ENCODE measurements at places on chromosomes 12 and 14.

DNA sequence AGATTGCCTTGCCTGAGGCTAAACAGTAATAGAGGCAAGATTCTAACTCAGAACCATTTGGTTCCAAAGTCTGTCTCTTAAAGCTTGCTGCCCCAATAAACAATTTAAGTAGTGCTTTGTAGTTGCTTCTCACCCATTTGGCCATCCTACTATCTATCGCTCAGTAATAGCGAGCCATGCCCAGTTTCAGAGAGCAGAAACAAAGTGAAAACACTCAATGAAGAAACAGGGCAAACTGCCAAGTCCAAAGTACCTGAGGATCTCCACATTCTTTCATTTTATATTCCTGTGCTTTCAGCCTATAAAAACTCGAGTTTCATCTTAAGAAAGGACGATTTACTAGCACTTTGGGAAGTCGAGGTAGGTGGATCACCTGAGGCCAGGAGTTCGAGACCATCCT is 103.3 kb upstream of the BBS10 start:
- DNase-seq = no peak

GRCh38 chr12:95429172-95429510 is 44.8 kb upstream of the METAP2 start:
- DNase-seq = no peak

DNA sequence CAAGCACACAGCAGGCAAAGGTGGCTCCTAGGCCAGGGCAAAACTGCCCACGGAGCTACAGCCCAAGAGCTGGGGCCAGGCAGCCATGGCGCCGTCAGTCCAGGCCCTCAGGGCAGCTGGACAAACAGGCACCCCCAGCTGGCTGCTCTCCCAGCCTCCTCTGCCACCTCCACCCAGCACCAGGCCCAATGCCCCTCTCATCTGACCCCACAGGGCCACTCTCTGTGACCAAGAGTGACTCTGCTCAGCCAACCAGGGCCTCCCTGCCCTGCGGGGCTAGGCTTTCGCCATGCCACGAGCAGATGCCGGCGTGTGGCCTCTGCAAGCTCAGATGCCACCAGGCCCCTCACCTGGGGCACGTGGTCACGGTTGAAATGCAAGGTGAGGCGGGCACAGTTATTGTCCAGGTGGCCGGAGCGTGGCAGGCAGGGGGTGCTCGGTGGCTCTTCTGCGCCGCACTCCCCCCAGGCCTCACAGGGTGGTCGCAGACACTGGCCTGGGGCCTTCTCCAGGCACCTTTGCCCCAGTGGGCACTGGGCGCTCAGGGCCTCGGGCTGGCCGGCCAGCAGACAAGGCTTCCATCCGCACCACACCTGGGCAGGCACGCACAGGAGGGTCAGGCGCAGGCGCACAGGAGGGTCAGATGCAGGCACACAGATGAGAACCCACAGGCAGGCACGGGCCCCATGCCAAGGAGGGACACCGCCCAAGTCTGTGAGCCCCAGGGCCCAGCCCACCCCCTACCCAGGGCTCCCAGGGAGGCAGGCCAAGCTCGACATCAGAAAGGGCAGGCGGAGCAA is 23.0 kb downstream of the JAG2 start:
- no peak for DNase-seq

DNA sequence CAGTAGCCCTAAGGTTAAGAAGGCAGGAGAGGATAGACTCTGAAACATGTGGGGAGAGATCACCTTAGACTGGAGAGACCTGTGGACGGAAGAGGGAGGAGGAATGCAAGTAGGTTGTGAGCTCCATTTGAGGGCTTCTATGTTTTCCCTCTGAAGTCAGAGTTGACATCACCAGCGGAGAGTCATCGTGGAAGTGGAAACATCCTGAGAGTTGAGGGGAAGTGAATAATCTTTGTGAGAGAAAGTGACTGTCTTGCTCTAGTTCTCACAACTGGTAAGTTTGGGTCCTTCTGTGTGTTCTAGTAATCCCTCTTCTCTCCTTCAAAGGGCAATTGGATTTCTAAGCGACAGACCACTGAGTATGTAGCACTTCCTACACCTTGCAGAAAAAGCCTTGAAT is 103.6 kb upstream of the CCND2 start:
- no peak for DNase-seq

- DNase-seq = no peak
Observed at GRCh38 chr14:24418492-24418873, 11.0 kb downstream of the CBLN3 start.

GRCh38 chr14:76938092-76938500 is 90.4 kb downstream of the IRF2BPL start:
- no peak for DNase-seq

- no peak for DNase-seq
Observed at GRCh38 chr12:6041891-6042290, 82.6 kb downstream of the VWF start.

DNA sequence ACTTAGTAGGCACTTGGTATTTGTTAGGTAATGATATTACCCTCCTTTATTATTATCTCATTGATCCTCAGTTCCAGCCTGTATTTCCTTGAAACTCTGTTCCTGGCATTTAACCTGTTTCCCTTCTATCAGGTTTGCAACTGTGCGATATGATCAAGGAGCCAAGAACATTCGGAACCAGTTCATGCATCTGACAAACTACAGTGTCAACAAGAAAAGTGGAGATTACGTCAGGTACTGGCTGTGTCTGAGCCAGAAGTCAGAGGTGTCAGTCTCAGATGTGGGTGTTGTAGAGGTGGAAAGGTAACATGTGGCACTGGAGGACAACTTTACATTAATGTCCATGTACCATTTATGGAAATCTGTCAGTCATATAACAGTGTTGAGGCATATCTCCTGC is 56.7 kb downstream of the TTLL5 start:
- DNase-seq = no peak

DNA sequence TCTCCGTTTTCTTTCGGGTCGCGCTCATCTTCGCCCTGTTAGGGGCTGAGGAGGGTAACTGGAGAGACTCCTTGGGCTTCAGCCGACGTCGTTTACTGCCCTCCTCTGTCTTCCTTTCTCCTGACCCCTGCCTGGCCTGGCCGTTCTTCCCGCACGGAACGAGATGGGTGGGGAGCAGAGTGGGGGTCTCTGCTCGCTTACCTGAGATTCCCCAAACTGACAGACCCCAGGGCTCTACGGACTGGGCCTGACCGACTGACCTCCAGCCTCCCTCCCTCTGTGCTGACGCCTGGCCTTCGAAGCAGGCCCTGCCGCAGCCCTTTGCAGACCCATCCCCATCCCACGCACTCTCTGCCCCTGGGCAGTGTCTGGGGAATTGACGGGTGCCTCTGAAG is 439 bp downstream of the GOLGA5 start:
- no peak for DNase-seq

DNA sequence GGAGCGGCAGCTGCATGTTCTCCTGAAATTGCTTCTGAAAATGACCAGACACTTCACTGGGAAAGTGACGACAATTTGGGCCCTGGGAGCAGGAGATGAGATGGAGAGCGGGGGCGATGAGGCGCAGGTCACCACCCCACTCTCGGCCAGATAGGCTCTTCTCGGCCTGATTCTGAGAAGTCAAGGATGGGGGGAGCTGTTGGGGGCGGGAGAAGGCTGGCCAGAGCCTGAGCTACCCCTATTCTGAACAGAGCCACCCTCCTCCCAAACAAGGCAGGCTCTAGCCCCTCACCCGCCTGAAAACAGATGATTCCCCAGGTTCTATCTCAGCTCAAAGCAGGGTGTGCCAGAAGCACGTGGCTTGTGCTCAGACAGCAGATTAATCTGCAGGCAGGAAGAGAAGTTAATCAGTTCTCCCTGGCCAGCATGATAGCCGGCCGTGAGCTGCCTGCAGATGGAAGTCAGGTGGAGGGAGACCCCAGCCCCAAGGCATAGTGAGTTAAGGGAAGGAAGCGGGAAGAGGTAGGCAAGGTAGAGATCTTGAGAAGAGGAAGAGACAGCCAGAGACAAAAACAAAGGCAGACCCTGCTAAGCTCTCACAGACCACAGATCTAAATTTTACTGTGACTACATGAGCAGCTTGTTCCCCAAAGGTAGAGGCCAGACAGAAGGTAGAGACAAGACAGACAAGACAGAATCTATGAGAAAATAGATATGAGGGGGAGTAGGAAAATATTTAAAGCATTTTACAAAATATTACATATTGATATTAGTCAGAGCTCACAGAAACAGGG is 10.9 kb upstream of the TAC3 start:
- no peak for DNase-seq

DNA sequence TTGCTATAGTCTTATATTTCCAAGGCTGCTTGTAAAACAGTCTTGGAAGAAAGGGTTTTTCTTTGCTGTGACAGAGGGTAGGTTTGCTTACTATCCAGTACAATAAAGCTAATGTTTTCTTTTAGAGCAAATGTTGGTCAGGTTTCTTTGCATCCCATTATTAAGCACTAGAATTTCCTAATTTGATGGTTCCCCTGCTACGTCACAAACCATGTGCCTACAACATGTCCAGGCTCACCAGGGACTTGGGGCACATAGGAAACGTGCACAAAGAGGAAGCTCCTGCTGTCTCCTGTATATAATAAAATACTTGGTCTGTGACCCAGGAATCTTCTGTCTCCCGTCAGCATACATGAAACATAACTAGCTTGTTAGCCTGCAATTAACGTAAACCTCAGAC is 486.3 kb upstream of the LRFN5 start:
- no peak for DNase-seq

DNA sequence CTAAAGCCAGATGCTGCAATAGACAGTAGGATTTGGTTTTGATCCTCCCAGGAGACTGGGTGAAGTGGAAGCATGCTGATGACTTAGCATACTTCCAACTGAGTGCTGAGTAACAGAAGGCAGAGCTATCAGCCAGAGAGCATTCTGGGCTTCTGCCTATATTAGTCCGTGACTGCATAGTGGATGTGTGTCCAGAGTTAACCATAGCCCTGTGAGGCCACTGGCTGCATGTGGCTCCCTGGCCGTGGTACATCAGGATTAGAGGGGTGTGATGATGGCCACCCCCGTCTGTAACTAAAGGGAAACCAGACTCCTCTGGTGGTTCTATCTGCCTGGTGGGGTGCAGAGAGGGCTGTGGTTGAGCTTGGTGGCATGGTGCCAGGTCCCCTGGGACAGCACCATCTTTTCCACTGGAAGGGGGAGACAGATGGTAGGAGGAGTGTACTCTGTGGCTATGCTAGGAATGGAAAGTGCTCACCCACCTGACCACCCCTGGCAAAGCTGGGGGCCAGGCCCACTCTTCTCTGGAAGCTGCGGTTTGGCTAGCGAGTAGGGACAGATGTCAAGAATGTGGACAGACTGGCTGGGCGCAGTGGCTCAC is 27.4 kb downstream of the ABCD4 start:
- DNase-seq = no peak

DNA sequence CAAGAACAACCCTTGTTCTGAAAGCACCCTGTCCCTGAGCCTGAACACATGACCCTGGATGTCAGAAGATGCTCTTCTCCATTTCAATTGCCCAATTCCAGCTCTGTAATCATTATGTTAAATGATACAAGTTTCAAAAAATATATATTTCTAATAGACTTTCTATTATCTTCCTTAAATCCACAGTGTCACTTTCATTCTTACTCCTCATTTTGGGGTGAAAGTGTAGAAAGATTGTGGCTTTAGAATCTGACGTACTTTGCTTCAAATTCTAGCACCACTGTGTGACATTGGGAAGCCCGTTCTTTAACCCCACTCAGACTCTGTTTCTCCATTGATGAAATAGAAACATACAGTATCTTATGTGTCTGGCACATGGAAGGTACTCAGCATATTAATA is 83.2 kb downstream of the ETV6 start:
- DNase-seq = no peak

Data from RCC 7860 (cell line).